GM23338 (cell line): ENCODE measurements at places on chromosomes 6 and 20.

- H3K4me1 ChIP-seq: peaks cover 16% of the 10 kb centered on the region; the same call in 1 of the 2 replicates
- peaks cover 29% of the 10 kb centered on the region for H3K27me3 ChIP-seq
- peak; percentile 52 for DNase-seq
These were observed 1.5 kb downstream of the TP53INP2 start for GRCh38 chr20:34705397-34706301.

DNA sequence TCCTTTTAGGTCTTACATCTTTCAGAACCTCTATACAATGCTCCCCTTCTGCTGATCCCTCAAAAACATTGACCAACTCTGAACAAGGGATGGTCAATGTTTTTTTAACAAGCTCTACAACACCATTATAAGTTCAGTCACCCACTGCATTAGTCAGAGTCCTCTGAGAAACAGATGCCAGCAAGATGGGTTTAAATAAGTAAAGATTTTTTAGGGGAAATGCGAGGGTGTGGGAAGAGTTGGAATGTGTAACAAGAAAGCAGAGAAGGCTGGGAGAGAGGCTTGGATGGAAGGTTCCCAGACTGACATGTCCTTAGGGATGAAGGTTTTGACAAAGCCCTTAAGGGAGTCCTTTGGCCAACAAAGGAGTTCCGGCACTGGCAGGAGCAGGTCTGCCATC is 478.3 kb downstream of the FRK start:
- no peaks in the 10 kb centered on the region for H3K4me1 ChIP-seq
- no peaks in the 10 kb centered on the region for H3K36me3 ChIP-seq

DNA sequence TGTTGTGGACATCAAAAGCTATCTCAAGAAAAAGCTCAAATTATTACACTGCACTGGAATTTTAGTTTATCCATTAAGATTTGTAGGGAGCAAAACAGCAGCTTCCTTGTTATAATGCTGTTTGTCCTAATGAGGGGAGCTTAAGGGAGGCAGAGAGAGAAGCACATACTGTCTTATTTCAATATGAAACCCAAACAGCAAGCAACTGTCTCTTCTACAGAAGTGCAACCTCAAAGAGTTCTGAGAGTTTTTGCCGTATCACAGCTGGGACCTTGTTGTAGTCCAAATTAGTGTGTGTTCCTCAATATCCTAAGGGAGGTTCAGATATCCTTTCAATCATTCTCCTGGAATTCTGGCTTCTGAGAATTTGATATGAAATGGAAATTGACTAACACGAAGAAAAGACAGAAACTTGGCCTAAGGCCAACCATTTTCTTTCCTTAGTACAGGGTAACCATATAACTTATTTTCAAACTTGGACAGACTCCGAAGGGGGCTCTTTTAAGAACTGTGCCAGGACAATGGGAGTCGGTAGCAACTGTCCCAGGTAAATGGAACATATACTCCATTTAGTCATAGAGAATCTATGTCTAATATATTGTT is 149.3 kb upstream of the CCN2 start:
- no peaks in the 10 kb centered on the region for H3K4me1 ChIP-seq
- no peak overlapping the region for H3K4me3 ChIP-seq
- no peak overlapping the region for H3K27ac ChIP-seq
- H3K27me3 ChIP-seq: no peaks in the 10 kb centered on the region

DNA sequence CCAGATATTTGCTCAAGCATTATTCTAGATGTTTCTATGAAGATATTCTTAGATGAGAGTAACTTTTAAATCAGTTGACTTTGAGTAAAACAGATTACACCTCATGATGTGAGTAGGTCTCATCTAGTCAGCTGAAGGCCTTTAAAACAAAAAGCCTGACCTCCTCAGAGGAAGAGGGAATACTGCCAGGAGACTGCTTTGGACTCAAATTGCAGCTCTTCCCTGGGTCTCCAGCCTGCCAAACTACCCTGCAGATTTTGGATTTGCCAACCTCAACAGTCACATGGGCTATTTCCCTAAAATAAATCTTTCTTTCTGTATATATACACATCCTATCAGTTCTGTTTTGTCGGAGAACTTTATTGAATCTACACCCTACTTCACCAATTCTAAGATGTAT is 182.5 kb upstream of the TENT5A start:
- H3K36me3 ChIP-seq: no peaks in the 10 kb centered on the region
- no peaks in the 10 kb centered on the region for H3K27me3 ChIP-seq
- H3K4me1 ChIP-seq: no peaks in the 10 kb centered on the region; the same call in 1 of the 2 replicates
- DNase-seq: no peak
- no peak overlapping the region for H3K4me3 ChIP-seq

GRCh38 chr6:137705160-137706082 is 161.6 kb upstream of the TNFAIP3 start:
- H3K4me1 ChIP-seq: no peaks in the 10 kb centered on the region
- peak; percentile 73 for DNase-seq

GRCh38 chr6:133804265-133804664 is 84.6 kb upstream of the TCF21 start:
- H3K4me3 ChIP-seq: no peak overlapping the region
- no peaks in the 10 kb centered on the region for H3K4me1 ChIP-seq
- H3K27me3 ChIP-seq: no peaks in the 10 kb centered on the region

GRCh38 chr6:67854098-67854497 is 781.0 kb upstream of the ADGRB3 start:
- H3K4me1 ChIP-seq: no peaks in the 10 kb centered on the region
- no peak overlapping the region for H3K4me3 ChIP-seq
- DNase-seq: no peak
- H3K27me3 ChIP-seq: no peaks in the 10 kb centered on the region

- H3K27me3 ChIP-seq: no peaks in the 10 kb centered on the region
- H3K36me3 ChIP-seq: no peaks in the 10 kb centered on the region
- H3K4me1 ChIP-seq: no peaks in the 10 kb centered on the region
- no peak overlapping the region for H3K4me3 ChIP-seq
- DNase-seq: no peak
These were observed 361.6 kb upstream of the MARCKS start for GRCh38 chr6:113495521-113495920.

GRCh38 chr6:41892921-41893564 is 2.1 kb downstream of the USP49 start:
- no peak for DNase-seq
- H3K27me3 ChIP-seq: no peaks in the 10 kb centered on the region
- peaks cover 26% of the 10 kb centered on the region for H3K4me1 ChIP-seq
- no peak overlapping the region for H3K27ac ChIP-seq
- H3K36me3 ChIP-seq: no peaks in the 10 kb centered on the region

DNA sequence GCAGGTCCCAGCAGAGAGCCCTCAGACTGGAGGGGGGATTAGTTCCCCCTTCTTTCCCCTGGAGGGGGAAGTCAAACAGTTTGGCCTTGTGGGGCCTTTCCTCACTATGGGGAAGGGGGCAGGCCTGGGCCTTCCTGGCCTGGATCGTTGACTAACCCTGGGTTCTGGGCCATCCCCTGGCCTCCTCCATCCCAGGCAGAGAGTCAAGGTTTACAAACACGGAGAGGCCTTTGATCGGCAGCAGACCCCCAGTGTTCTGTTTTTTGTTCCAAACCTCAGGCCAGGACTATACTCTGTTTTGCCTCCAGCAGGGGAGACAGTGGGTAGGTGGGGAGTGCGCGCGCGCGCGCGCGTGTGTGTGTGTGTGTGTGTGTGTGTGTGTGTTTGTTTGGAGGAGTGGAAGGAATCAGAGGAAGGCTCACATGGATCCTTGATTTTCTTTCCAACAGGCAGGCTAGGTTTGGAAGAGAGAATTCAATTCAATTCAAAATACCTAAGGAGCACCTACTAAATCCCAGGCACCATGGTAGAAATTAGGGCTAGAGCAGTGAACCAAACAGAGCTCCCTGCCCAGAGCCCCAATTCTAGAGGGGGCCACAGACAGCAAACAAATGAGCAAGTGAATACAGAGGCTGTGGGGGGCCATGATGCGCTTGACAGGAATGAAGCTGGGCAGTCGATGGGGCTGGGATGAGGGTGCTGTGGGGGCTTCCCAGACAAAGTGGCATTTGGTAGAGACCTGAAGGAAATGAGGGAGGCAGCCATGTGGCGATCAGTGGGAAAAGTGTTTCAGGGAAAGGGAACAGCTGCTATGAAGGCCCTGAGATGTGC is 14.8 kb downstream of the TP53RK start:
- no peak overlapping the region for H3K27ac ChIP-seq
- no peak overlapping the region for H3K4me3 ChIP-seq
- H3K36me3 ChIP-seq: no peaks in the 10 kb centered on the region

- no peak overlapping the region for H3K27ac ChIP-seq
- no peaks in the 10 kb centered on the region for H3K36me3 ChIP-seq
- H3K4me1 ChIP-seq: no peaks in the 10 kb centered on the region
These were observed 102.1 kb downstream of the FLRT3 start for GRCh38 chr20:14235355-14235754.

- no peaks in the 10 kb centered on the region for H3K36me3 ChIP-seq
- no peak for DNase-seq
- no peaks in the 10 kb centered on the region for H3K27me3 ChIP-seq
- no peak overlapping the region for H3K27ac ChIP-seq
- no peaks in the 10 kb centered on the region for H3K4me1 ChIP-seq
These were observed 11.3 kb upstream of the NSFL1C start for GRCh38 chr20:1477896-1478490.

- H3K4me3 ChIP-seq: no peak overlapping the region
- DNase-seq: no peak
- H3K27ac ChIP-seq: no peak overlapping the region
- H3K27me3 ChIP-seq: no peaks in the 10 kb centered on the region
These were observed 35.9 kb upstream of the FAM50B start for GRCh38 chr6:3813150-3813780.

DNA sequence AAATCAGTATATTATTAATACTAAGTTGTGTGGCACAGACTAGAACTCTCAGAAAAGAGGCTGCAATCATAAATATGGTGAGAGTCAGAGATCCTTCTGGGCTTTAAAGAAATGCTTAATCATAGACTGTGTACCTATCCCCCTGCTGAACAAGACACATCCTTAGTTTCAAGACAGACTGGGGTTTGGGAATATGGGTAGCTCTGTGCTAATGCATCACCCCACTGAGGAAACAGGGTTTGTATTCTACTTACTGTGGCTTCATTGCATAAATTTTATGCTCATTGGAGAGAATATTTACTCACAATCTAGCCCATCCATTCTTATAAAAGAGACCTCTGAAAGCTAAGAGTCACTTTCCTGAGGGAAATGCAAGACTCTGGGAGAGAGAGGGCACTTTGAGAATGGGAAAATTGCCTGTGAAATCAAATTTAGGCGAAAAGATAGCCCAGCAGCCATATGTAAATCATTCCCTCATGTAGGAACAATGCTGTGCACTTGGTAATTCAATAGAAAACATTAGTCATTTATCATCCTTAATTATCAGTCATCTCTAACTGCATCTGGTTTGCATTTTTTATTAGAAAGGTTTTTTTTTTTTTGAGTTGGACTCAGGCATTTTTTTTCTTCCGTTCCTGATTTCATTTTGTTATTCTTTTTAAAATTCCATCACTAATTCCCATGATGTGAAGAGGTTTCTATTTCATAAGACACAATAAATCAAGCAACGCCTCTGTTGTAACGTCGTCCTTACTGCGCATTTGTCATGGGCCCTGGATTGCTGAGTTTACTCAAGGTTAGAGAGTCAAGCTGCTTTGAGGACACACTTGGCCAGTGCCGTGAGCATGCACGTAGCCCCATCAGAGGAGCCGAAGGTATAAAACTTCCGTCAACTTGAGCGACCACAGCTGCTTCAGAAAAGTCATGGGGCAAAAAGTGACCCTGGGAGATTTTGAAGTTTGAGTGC is 91.8 kb downstream of the TRMT11 start:
- H3K4me1 ChIP-seq: peaks cover 14% of the 10 kb centered on the region
- no peaks in the 10 kb centered on the region for H3K27me3 ChIP-seq
- no peaks in the 10 kb centered on the region for H3K36me3 ChIP-seq
- no peak overlapping the region for H3K27ac ChIP-seq

GRCh38 chr6:116472706-116473105 is 11.5 kb downstream of the CALHM6 start:
- no peak overlapping the region for H3K27ac ChIP-seq
- H3K27me3 ChIP-seq: no peaks in the 10 kb centered on the region
- H3K36me3 ChIP-seq: no peaks in the 10 kb centered on the region
- no peaks in the 10 kb centered on the region; the same call in 1 of the 2 replicates for H3K4me1 ChIP-seq
- H3K4me3 ChIP-seq: no peak overlapping the region
- no peak for DNase-seq

DNA sequence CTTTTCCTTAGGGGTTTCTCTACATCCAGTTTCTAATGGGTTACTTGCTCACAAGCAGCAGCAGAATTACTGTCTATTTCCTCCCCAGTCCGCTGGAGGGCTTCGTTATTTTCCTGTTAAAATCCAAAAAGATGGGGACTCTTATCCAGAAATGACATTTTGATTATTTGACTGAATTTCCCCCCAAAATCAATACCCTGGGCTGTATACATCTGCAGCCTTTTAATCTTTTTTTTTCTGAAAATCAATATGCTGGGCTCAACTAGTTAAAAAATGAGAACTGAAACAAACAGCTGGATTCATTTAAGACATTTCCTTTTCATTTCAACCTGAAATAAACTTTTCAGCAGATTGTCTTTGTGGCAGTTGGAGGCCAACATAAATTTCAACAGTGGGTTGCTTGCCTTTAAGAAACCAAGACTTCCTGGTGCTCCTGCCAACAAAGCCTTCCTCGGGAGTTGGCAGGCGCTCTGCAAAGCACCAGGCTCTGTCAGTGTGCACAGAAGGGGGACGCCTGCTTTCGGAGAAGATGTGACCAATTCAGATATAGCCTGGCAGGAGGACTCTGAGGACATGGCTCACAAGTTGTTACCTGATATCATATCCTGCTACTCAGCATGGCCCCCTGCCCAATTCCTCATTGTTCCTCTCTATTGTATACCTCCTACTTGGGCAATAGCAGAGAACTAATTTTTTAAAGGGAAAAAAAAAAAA is 204.7 kb upstream of the ARG1 start:
- no peak overlapping the region for H3K27ac ChIP-seq
- no peak for DNase-seq
- no peaks in the 10 kb centered on the region; the same call in 1 of the 2 replicates for H3K36me3 ChIP-seq
- H3K4me1 ChIP-seq: peaks cover 15% of the 10 kb centered on the region; the same call in 1 of the 2 replicates
- no peaks in the 10 kb centered on the region for H3K27me3 ChIP-seq

DNA sequence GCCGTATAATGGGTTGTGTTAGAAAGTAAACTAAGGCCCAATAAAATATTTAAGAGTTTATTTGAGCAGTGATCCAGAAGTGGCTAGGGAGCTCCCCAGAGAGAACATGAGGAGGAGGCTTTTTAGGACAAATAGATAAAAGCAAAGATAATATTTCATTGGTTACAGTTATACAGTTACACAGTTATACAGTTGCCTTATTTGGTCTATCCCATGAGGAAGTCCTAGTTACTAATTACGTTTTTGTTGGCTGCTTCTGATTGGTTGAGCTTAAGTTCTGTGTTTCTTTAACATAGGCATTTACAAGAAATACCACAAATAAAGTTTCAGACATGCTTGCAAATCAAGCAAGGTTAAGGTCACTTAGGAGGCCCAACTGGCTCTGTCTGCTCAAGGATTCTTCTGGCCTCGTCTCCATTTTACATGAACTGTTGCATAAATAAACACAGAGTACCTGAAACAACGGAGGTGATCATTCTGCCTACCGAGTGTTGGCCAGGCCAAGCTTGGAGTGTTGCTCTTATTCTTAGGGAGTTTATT is 7.0 kb downstream of the UBD start:
- H3K36me3 ChIP-seq: no peaks in the 10 kb centered on the region
- H3K4me1 ChIP-seq: peaks cover 13% of the 10 kb centered on the region
- no peak overlapping the region for H3K27ac ChIP-seq
- H3K27me3 ChIP-seq: peaks cover 56% of the 10 kb centered on the region

GRCh38 chr6:110537208-110538123 is 61.1 kb upstream of the SLC22A16 start:
- no peak for DNase-seq
- no peak overlapping the region for H3K4me3 ChIP-seq
- H3K27ac ChIP-seq: no peak overlapping the region
- H3K36me3 ChIP-seq: no peaks in the 10 kb centered on the region
- H3K4me1 ChIP-seq: no peaks in the 10 kb centered on the region
